CD4-positive, CD25-positive, alpha-beta regulatory T cell (primary cell): ENCODE measurements at places on chromosomes 11 and 22. TPM values are rescaled to one million over a fixed set of nuclear protein-coding genes. Genes with fewer than 3 reads are reported as not detected.

The MRGPRX4 gene
- total RNA-seq: not detected

The GGT5 gene
- not detected for total RNA-seq

The TRIM22 gene
- 378 TPM for total RNA-seq

The MAPK11 gene
- 9.3 TPM for total RNA-seq

The CNTN5 gene
- not detected for total RNA-seq

The ANO1 gene
- total RNA-seq: not detected

The CCDC116 gene
- total RNA-seq: not detected

The MUC5B gene
- total RNA-seq: not detected
